Memory B cell (primary cell): ENCODE measurements at places on chromosomes 5 and 9.

- DNase-seq, result no peak
Observed at GRCh38 chr9:77575785-77576184, 72.3 kb downstream of the GNA14 start.

DNA sequence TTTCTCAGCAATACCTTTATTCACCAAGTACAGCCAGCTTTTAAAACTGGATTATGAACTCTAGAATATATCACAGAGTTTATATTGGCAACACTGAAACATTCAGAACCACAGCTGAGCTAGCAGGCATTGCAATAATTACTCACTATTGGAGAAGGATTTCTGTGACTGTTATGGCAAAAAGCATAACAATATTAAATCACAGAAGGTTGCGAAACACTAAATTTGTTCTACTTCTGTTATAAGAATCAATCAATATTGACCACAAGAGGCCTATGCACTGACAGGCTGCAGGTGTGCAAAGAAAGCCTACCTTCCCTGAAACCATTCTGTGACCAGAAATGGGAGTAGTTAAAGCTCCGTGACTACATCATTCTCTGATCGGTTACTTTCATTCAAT, 59.2 kb downstream of the AP3B1 start:
- DNase-seq, result no peak

DNA sequence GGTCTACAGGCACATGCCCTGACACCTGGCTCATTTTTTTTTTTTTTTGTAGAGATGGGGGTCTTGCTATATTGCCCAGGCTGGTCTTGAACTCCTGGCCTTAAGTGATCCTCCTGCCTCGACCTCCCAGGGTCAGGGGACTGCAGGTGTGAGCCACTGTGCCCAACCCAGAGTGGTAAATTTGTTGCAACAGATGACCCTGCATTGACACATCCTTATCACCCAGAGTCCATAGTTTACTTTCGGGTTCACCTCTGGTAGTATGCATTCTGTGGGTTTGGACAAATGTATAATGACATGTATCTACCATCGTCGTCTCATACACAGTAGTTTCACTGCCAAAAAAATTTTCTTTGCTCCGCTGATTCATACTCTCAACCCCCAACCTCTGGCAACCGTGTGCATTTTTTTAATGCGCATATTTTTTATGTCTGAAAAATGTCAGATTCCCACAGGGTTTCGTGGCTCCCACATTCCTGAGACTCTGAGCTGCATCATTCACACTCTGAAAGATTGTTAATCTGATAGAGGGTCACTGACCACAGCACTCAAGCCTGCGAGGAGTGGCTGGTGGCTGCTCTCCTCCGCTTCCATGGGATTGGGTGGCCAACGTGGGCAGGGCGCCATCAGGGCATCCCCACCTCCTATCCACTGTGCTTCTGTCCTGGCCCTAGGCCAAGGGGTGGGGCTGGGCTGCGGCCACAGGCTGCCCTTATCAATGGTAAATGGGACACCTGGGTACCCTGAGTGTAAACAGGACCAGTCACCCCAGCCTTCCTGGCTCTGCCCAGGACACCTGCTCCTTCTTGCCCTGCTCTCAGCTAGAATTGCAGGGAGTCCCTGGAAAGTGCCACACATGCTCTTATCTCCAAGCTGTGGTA, 9.6 kb downstream of the NDST1 start:
- no peak for DNase-seq

DNA sequence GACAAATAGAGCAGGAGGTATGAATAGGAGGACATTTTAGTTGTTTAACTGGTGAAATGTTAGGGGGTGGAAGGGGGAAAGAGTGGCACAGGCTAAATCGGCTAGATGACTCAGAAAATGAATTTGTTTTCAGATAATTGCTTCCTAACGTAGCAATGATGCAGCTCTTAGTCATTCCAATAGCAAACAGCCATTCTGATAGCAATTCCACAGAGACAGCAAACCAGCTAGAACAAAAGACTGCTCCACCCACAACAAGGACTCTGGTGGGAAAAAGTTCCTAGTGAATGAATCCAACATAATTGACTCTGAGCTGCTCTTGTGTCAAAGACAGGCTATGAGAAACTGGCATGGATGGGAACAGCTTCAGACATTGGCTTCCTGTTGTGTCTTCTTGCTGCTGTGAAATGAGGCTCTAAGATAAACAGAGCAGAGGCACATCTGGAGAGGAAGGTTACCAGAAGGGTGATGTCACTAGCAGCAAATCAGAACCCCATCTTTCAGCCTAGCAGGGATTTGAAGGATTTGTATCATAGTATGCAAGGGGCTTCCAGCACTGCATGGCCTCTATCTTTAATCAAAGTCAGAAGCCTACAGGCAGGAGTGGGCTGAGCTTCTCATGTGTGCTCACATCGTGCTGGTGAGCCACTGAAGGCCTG, 28.1 kb upstream of the F2RL1 start:
- no peak for DNase-seq

- no peak for DNase-seq
Observed at GRCh38 chr9:123353041-123353440, 3.0 kb upstream of the CRB2 start.

DNA sequence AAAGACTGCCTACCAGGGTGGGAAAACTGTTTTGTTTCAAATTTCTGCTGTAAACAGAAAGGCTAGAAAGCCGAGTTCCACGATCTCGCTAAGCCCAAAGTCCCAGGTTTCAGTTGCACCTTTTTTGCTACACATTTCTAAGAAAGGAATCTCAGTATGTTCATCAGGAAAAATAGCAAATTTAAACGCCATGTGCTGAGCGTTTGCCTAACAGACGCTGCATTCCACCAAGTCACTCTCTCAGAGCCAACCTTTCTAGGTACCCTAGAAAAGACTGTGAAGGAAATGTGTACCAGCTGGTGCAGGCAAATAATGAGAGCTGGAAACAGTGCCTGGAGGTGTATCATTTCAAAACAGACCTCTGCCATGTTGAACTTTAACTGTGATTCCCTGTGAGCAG, 71.8 kb downstream of the FRMD3 start:
- DNase-seq, result no peak

- DNase-seq, result peak; percentile 57
Observed at GRCh38 chr9:94681508-94681907, 42.2 kb upstream of the FBP1 start.

GRCh38 chr5:122772446-122772845, 2.4 kb upstream of the SNX2 start:
- DNase-seq, result no peak

DNA sequence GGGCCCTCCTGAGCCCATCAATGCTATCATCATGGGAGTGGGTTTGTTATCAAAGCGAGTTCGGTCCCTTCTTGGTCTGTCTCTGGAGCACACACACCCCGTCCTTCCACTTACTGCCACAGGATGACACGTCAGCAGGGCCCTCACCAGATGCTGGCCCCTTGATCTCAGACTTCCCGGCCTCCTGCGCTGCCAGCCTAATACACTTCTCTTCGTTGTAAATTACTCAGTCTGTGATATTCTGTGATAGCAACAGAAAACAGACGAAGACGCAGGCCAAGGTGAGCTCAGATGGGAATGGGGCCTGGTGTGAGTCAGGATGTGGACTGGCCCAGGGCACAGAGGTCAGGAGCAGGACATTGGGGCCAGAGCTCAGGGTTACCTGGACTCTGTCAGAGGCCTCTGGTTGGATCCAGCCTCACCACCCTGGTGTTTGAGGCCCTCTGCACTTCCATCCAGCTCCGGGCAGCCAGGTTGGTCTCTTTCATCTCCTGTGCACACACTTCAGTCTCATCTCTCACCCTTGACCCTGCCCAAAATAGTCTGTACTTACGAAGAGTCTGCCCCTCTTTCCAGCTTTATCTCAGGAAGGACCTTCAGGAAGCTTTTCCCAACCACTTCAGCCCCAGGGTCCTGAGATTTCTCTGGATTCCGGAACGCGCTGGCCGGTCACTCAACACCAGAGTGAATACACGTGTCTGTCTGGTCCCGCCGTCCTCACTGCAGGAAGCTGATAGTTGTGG, 26.0 kb upstream of the CNOT6 start:
- no peak for DNase-seq

GRCh38 chr5:16902846-16903245, 33.2 kb downstream of the MYO10 start:
- no peak for DNase-seq

DNA sequence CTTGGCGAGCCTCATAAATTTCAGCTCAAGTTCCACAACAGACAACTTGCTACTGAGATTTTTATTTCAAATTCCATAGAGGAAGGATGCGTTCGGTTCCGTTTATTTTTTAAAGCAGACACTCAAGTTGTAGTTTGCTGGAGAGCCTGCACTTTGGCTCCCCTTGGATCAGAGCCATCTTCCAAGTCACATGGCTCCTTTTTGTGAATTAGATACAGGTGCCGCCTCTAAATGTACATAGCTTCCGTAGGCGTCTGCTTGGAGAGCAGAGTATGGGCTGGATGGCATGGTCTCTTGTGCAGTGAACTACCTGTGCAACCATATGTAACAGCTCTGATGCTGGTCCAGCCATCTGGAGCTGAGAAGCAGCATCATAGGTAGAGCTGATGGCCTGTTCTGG, 73.9 kb upstream of the WWC1 start:
- DNase-seq, result no peak

GRCh38 chr5:168819004-168819621, 239.9 kb upstream of the PANK3 start:
- no peak for DNase-seq

DNA sequence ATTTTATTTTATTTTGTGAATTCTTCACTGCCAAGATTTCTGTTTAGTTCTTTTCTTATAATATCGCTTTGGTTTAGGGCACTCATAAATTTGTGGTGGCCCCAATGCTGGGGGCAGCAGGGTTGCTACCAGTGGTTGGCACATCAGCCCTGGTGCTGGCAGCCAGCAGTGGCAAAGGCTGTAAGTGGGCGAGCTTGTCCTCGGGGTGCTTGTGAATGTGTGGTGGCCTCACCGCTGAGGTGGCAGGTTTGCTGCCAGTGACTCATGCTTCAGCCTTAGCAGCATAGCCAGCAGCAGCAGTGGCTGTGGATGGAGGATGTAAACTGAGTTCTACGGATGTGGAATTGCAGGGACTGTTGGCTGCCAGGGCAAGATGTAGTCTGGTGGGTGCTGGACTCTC, 262.9 kb upstream of the DMAC1 start:
- no peak for DNase-seq

DNA sequence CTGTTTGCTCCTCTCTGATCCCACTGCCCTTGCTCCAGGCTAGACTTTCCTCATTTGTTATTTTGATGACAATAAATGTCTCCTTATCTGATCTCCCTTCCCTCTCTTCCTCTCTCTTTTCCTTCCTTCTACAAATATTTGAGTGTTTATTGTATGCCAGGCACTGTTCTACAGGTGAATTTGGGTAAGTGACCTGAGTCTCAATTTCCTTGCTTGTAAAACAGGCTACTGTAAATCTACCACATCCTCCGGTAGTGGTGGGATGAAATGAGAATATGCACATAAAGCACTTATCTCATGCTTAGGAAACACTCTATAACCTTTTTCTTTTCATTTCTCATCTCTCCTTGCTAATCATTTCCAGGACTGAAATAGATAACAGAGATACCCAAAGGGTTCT, 86.4 kb downstream of the HMHB1 start:
- no peak for DNase-seq

DNA sequence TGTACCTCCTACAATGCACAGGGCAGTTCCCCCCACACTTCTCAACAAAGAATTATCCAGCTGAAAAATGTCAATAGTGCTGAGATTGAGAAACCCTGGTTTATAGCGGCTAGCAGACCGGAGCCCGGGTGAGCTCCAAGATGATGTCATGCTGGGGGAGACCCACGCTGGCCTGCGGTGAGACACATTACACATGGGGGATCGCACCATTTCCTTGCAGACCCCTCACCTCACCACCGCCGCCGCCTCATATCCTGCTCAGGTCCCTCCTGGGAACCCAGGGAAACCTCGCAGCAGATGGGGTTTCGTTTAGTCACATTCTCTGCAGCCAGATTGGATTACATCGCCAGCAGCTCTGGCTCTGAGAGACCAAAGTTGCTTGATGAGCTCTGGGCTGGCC, 14.7 kb upstream of the TNC start:
- DNase-seq, result no peak

DNA sequence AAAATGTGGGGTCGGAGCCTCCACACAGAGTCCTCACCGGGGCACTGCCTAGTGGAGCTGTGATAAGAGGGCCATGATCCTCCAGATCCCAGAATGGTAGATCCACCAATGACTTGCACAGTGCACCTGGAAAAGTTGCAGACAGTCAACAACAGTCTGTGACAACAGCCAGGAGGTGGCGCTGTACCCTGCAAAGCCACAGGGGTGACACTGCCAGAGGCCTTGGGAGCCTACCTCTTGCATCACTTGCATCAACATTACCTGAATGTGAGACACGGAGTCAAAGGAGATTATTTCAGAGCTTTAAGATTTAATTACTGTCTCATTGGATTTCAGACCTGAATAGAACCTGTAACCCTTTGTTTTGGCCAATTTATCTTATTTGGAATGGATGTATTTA, 614.1 kb upstream of the CDH9 start:
- no peak for DNase-seq

DNA sequence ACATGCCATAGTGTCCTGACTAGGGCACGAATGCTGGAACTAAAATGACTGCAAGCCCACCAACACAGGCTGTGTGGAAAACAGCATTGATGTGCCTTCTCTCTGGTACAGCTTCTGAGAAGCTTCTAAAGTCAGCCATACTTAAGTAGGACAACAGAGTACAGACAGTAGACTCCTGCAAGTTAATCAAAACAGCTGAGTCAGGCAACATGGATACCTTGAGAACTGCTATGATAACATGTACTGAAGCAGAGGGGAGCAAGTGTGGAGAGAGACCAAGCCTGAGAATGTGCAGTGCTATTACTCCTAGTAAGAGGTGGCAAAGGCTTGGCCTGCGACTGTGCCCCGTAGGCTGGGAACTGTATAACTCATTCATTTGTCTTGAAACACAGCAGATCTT, 2.5 kb downstream of the ISCA1 start:
- DNase-seq, result no peak

- DNase-seq, result no peak
Observed at GRCh38 chr5:107388141-107388861, 282.4 kb downstream of the EFNA5 start.

DNA sequence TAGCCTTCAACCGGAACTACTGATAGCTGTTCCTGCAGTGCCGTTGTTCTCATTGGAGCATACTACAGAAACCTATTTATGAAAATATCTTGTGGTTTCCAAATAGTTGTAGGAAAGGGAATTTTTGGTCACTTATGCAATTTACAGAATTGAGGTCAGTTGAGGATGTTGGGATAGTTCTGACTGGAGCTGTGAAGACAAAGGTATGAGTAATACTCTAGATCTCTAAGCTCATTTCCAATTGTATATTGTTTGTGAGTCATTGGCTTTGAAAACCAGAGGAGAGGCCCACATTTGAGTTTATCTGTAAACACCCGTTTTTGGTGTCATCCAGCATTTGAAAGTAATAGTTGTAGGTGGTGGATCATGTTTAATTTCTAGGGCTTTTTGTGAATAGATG, 561.3 kb upstream of the WWC1 start:
- DNase-seq, result no peak

DNA sequence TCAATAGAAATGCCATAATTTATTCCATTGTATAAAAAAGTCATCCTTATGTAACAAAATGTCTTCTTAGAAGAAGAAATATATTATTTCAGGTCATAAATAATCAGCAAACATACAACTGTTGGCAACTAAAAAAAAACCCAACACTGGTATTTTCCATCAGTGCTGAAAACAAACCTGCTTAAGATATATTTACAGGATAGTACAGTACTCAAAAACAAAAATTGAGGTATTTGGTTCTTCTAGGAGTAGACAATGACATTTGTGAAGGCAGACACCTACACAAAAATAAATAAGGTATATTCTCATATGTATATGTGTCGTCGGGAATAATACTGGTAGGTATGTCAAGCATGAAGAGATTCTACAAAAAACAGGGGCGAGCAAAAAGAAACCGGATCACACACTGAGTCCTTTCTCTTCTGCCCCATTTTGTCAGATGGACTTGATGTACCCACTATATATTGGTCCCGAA, 2.9 kb downstream of the DUSP1 start:
- DNase-seq, result no peak
